ENCODE measurements at places on chromosomes 3 and 15. TPM values are rescaled to one million over a fixed set of nuclear protein-coding genes. Genes with fewer than 3 reads are reported as not detected.

DNA sequence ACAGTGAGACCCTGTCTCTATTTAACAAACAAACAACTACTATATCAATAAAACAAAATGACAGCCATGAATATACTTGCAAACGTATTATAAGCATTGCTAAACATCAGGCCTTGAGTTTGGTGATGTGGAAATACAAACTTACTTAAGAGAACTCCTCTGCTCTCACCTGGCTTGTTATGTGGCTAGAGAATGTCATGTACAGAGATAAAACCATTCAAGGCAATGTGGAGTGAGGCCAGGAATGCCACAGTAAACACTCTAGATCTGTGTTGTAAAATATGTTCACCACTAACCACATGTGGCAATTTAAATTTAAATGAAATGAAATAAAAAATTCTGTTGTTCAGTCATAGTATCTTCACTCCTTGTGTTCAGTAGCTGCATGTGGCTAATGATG, 22.7 kb upstream of the RARB start:
- no peak overlapping the region for H3K27ac ChIP-seq
- H3K36me3 ChIP-seq: no peaks in the 10 kb centered on the region
- DNase-seq: no peak

DNA sequence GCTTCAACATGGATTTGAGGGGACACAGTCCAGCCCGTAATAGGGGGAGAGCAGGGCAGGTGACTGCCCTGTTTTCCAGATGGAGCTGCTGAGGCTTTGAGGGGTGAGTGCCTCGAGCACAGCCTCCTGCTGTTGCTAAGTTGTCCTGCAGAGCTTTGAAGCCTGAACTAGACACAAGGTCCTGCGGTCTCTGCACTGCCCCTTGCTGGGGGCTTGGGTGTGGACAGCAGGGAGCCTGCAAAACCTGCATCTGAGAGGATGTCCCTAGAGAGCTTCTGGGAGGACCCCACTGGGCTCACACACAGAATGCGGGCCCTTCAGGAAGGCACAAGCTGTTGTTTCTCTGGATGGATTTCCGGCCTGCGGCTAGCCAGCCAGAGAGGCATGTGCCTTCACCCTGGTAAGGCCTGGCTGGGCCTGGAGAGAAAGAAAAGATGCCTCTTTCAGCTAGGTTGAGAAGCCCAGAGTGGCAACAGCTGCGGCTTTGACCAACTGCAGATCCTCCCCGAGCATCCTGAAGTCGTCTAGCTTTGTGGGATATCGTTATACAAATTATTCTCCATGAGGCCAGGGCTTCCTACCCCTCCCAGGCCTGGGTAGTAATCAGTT, 226.2 kb downstream of the SLCO3A1 start:
- no peaks in the 10 kb centered on the region for H3K36me3 ChIP-seq
- no peak overlapping the region for H3K4me3 ChIP-seq
- DNase-seq: no peak
- no peak overlapping the region for H3K27ac ChIP-seq
- H3K27me3 ChIP-seq: no peaks in the 10 kb centered on the region

GRCh38 chr15:63226155-63226883, 36.9 kb downstream of the RAB8B start:
- H3K4me3 ChIP-seq: no peak overlapping the region
- no peak overlapping the region for H3K27ac ChIP-seq
- H3K36me3 ChIP-seq: no peaks in the 10 kb centered on the region
- no peaks in the 10 kb centered on the region for H3K27me3 ChIP-seq
- peaks cover 13% of the 10 kb centered on the region for H3K4me1 ChIP-seq
- DNase-seq: no peak

Gene MAGI1
- total RNA-seq: 4.7 TPM

Measured in gastrocnemius medialis (tissue), 4 donors.